ENCODE measurements at places on chromosomes 3 and 15. TPM values are rescaled to one million over a fixed set of nuclear protein-coding genes. Genes with fewer than 3 reads are reported as not detected.

COL7A1 gene
- 596 TPM for total RNA-seq

SH2D7 gene
- not detected for total RNA-seq

GNAT1 gene
- total RNA-seq: not detected

TBC1D21 gene
- total RNA-seq: not detected

C3orf85 gene
- total RNA-seq: not detected

VGLL4 gene
- 66.8 TPM for total RNA-seq

B3GNT5 gene
- total RNA-seq: 14.6 TPM

WDR93 gene
- total RNA-seq: not detected

GRCh38 chr3:162884373-162884772 is 1387.8 kb downstream of the OTOL1 start:
- no peaks in the 10 kb centered on the region for H3K27me3 ChIP-seq
- no peaks in the 10 kb centered on the region for H3K36me3 ChIP-seq
- no peak for DNase-seq
- H3K27ac ChIP-seq: no peak overlapping the region
- no peaks in the 10 kb centered on the region for H3K4me1 ChIP-seq
- H3K4me3 ChIP-seq: no peak overlapping the region

- H3K27ac ChIP-seq: no peak overlapping the region
- no peak for DNase-seq
- H3K36me3 ChIP-seq: no peaks in the 10 kb centered on the region
- H3K4me1 ChIP-seq: no peaks in the 10 kb centered on the region
- H3K27me3 ChIP-seq: no peaks in the 10 kb centered on the region
Observed at GRCh38 chr15:100171411-100171810, 170.4 kb downstream of the ADAMTS17 start.

- H3K4me1 ChIP-seq: peaks cover 17% of the 10 kb centered on the region
- no peaks in the 10 kb centered on the region for H3K27me3 ChIP-seq
- no peak overlapping the region for H3K27ac ChIP-seq
- DNase-seq: no peak
Observed at GRCh38 chr15:57533448-57533799, 58.3 kb upstream of the MYZAP start.

GRCh38 chr3:49511639-49512038 is 41.6 kb downstream of the DAG1 start:
- peaks cover 27% of the 10 kb centered on the region for H3K36me3 ChIP-seq
- no peak overlapping the region for H3K27ac ChIP-seq
- no peak overlapping the region for H3K4me3 ChIP-seq
- H3K27me3 ChIP-seq: no peaks in the 10 kb centered on the region

DNA sequence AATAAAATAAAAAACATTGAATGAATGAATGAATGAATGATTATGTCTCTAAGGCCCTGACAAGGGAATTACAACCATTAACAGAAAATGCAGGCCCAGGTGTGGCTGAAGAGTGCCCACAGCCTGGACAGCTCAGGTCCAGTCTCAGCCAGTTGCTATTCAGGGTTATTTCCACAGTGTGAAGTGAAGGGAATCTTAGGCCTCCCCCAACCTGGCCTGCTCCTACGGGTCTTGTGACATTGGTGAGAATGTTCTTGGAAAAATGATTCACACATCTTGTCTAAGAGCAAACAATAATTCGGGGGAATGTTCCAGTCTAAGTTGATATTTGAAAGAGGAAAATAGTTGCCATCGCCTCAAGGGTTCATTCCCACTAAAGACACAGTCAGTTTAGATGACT is 37.0 kb downstream of the MINDY4B start:
- no peak overlapping the region for H3K27ac ChIP-seq
- no peaks in the 10 kb centered on the region for H3K36me3 ChIP-seq
- peaks cover 3% of the 10 kb centered on the region for H3K4me1 ChIP-seq
- no peak for DNase-seq

DNA sequence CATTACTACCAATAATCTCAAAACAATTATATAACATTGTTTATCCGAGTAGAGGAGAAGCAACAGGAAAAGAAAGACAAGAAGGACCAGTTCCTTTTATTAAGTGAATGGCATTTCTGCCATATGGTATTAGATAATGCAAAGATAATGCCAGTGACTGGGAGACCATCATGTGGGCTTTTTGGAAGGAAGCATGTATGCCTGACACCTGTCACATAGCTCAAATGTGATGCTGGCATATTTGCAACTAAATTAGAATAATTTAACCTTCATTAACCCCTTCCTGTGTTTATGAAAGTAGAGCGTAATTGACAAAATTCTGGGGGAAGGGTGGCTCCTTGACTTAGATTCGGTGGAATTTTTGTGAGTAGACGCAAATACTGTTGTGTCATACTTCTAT is 733.0 kb downstream of the TUSC7 start:
- no peak for DNase-seq
- no peaks in the 10 kb centered on the region for H3K36me3 ChIP-seq
- H3K27me3 ChIP-seq: no peaks in the 10 kb centered on the region
- H3K4me1 ChIP-seq: no peaks in the 10 kb centered on the region
- H3K4me3 ChIP-seq: no peak overlapping the region

DNA sequence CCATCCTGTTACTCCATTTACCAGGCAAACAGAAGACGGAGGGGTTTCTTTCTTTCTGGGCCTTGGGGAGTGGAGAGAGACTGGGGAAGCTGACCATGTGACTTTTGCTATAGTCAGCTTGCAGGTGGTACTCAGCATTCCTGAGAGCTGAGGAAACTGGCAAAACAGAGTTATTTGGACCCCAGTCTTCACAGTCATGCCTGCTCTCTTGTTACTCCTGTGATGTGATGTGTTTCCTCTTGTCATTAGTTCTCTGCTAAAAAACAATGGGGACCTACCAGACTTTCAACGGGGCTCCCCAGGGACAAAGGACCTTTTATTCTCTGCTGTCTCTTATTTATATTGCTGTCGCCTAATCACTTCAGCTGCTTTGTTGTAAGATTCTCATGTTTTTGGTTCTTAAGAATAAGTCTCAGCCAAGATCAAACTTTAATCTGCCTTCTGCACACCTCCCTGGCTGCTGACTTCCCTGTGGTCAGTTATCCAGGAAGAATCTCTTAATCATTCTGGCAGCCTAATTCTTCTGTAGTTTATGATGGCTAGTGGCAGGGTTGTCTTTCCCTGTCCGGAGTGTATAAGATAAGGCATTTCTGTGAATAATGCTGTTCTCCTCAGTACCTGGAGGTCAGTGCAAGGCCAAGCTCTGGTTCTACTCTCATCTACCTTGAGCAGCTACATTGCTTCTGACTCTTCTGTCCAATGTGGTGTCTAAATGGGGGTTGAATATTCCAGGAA is 8.8 kb downstream of the STARD9 start:
- H3K27me3 ChIP-seq: no peaks in the 10 kb centered on the region
- no peak overlapping the region for H3K4me3 ChIP-seq
- peaks cover 31% of the 10 kb centered on the region for H3K4me1 ChIP-seq
- no peak for DNase-seq
- H3K27ac ChIP-seq: no peak overlapping the region
- H3K36me3 ChIP-seq: no peaks in the 10 kb centered on the region

DNA sequence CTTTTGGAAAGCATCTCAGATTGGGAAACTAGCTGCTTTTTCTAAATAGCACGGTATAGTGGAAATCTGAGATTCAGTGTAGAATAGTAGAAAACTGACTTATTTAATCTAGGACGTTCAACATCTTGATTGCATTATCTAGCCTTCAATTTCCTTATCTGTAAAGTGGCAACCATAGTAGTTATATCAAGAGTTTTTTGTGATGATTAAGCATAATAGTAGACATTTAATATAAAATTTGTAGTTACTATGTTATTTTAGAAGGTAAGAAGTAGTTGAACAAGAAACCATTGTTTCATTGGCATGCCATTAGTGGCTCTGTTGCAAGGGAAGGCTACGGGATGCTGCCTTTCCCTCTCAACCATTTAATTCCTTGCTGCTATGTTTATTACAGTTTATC is 367.3 kb downstream of the NAALADL2 start:
- H3K4me3 ChIP-seq: no peak overlapping the region
- H3K36me3 ChIP-seq: no peaks in the 10 kb centered on the region
- H3K27me3 ChIP-seq: no peaks in the 10 kb centered on the region
- no peaks in the 10 kb centered on the region for H3K4me1 ChIP-seq
- DNase-seq: no peak
- H3K27ac ChIP-seq: no peak overlapping the region

DNA sequence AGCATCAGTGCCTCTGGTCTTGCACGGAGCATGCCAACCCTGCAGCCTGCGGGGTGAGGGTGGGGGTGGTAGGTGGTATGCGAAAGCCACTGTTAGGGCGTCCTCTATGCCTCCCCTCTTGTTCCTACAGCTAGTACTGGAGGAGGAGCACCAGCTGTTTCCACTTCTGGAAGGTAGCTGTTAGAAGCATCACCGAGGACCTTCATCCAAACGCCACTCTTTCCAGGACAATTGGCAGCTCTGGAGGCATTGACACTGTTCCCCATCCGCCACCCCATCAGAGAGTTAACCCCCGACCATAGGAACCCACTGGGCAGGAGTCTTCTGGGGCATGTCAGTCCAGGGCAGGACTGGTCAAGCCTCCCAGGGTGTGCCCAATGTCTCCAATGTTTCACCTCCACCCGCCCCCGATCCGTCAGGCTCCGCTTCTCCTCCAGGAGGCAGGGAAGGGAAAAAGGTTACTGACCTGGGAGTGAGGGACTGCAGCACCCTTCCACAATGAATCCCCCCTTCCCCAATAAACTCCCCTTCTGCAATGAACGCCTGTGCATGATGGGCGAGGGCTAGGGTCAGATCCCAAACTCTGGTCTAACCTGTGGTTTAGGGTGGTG is 487 bp downstream of the DUOX2 start:
- H3K27ac ChIP-seq: no peak overlapping the region
- no peak overlapping the region for H3K4me3 ChIP-seq
- peaks cover 52% of the 10 kb centered on the region for H3K4me1 ChIP-seq

GRCh38 chr3:159620873-159621272 is 367.8 kb upstream of the IL12A start:
- no peak for DNase-seq
- no peaks in the 10 kb centered on the region for H3K27me3 ChIP-seq
- H3K4me1 ChIP-seq: no peaks in the 10 kb centered on the region
- no peaks in the 10 kb centered on the region for H3K36me3 ChIP-seq

- no peak overlapping the region for H3K4me3 ChIP-seq
- H3K36me3 ChIP-seq: peaks cover 6% of the 10 kb centered on the region
- DNase-seq: no peak
- H3K27me3 ChIP-seq: no peaks in the 10 kb centered on the region
Observed at GRCh38 chr3:138578961-138579574, 15.0 kb downstream of the CEP70 start.

- no peaks in the 10 kb centered on the region for H3K36me3 ChIP-seq
- DNase-seq: no peak
- no peak overlapping the region for H3K4me3 ChIP-seq
- no peaks in the 10 kb centered on the region for H3K4me1 ChIP-seq
- no peak overlapping the region for H3K27ac ChIP-seq
Observed at GRCh38 chr15:69610277-69610676, 157.7 kb downstream of the RPLP1 start.

GRCh38 chr15:90862964-90863778 is 5.2 kb upstream of the FURIN start:
- H3K36me3 ChIP-seq: no peaks in the 10 kb centered on the region
- no peaks in the 10 kb centered on the region for H3K27me3 ChIP-seq
- DNase-seq: no peak
- H3K27ac ChIP-seq: no peak overlapping the region
- peaks cover 34% of the 10 kb centered on the region for H3K4me1 ChIP-seq
